ENCODE measurements at places on chromosomes 2 and 18.

DNA sequence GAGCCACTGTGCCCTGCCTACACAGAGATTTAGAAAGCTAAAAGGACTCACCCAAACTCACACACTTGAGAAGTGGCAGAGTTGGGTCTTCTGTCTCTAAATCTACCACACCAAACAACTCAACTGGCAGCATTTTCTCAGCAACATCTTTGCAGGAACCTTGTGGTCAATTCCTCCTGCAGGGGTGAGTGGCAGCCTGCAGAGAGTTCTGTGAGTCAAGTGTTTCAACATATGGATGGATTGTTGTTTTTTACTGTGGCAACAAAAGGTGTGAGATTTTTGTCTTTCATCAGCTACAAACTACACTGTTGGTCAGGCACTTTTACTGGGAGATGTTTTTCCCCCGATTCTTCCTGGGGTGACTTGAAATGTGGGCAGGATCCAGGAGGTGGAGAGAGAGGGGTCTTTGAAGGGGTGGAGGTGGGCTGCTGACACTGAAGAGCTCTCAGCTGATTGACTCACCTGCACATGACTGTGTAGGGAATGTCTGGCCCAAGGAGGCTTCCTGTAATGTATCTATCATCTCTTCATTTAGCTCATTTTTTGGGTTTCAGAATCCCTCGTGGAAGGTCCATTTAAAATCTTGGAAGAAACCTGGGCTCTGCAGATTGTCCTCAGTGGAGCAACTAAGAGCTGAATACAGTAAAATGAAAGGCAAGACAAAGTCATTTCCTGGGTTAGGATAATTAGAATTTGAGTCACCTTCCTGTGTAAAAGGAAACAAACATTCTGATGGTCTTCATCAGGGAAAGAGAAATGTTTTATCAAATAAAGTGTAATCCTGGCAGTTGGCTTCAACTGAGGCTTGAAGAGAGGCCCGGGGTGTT lies 98.6 kb downstream of the MSH2 start:
- no peak for DNase-seq

DNA sequence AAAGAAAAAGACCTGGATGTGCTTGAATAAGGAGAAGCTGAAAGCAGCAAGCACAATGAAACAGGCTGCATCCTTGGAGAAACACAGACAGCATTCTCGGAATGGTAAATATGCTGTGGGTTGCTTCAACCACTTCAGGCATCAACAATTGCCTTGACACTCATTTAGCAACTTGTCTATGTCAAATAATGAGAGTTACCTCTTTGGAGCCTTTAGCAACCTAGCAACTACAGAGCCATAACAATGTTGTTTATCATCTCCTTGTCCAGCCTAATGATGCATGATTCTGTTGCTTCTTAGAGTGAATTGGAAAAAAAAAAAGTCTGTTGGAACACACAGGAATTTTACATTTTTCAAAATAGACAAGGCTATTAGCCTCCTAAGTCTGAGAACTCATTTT lies 410.6 kb downstream of the PIK3C3 start:
- no peak for DNase-seq

DNA sequence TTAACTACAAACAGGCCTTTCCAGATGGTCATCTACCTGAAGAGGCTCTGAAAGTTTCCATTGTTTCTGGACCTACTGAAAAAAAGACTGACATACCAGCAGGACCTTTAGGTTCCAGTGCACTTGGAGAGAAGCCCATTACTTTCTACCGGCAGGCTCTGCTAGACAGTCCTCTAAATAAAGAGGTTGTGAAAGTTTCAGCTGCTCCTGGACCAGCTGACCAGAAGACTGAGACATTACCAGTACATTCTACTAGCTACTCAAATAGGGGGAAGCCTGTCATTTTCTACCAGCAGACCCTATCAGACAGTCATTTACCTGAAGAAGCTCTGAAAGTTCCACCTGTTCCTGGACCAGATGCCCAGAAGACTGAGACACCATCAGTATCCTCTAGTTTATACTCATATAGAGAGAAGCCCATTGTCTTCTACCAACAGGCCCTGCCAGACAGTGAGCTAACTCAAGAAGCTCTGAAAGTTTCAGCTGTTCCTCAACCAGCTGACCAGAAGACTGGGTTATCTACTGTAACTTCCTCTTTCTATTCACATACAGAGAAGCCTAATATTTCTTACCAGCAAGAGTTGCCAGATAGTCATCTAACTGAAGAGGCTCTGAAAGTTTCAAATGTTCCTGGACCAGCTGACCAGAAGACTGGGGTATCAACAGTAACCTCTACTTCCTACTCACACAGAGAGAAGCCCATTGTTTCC lies 65.8 kb downstream of the ALMS1 start:
- no peak for DNase-seq

GRCh38 chr2:174690026-174690425 lies 74.2 kb downstream of the CHRNA1 start:
- DNase-seq: no peak

DNA sequence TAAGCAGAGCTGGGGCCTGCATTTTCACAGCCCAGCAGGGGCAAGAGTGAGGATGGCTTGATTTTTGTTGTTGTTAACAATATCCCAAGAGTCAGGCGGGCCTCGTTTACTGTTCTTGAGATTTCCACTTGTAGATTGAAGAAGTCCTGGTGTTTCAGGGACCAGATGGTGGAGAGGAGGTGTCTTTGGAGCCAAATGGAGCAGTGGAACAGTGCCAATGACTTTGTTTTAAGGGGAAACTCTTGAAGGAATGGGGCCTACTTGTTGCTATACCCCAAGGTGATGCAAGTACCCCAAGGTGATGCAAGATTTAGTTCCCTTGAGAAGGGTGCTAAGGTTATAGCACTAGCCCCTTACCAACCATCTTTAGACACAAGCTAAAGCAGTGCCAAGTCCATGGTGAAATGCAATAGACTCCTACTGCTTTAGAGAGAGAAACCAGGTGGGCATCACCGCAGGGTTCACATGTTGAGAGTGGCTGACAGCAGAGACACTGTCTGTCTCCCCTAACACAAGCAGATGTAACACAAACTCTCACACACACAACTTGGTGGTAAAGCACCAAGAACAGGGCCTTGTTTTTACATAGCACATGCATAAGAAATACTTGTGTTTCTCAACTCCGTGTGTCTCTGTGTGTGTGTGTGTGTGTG lies 44.0 kb downstream of the HK2 start:
- no peak for DNase-seq

- DNase-seq: no peak
These were observed 28.5 kb downstream of the ST8SIA5 start for GRCh38 chr18:46728219-46728930.

- no peak for DNase-seq
These were observed 68.6 kb downstream of the SMIM21 start for GRCh38 chr18:75358928-75359327.

GRCh38 chr2:98333922-98334321 lies 12.3 kb upstream of the CNGA3 start:
- DNase-seq: no peak

- no peak for DNase-seq
These were observed 16.5 kb downstream of the BIN1 start for GRCh38 chr2:127090281-127091120.

- DNase-seq: no peak
These were observed 91.8 kb upstream of the NEDD4L start for GRCh38 chr18:57951999-57952774.

- no peak for DNase-seq
These were observed 152.2 kb downstream of the TMEM18 start for GRCh38 chr2:525021-525420.

DNA sequence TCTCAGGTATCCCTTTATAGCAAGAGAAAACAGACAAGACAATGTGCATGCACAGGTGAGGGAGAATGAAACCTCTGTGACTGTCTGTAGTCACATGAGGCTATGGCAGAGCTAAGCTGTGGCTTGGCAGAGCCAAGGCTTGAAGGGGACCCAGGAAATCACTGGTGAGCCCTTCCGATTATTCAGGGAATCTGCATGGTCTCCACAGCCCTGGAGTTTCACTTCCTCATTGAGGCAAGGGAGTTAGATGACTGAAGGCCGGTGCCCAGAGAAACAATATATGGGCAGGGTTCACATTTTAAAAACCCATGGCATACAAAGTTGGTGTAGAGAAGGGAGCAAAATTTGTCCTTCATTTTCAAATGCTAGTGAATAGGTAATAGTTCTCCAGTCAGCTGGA lies 144.4 kb upstream of the REV1 start:
- DNase-seq: no peak

- DNase-seq: no peak
These were observed 53.6 kb downstream of the STRN start for GRCh38 chr2:36912695-36913094.

GRCh38 chr18:11570769-11571412 lies 38.5 kb upstream of the SLC35G4 start:
- DNase-seq: no peak

GRCh38 chr2:43453179-43454170 lies 142.4 kb downstream of the THADA start:
- no peak for DNase-seq

DNA sequence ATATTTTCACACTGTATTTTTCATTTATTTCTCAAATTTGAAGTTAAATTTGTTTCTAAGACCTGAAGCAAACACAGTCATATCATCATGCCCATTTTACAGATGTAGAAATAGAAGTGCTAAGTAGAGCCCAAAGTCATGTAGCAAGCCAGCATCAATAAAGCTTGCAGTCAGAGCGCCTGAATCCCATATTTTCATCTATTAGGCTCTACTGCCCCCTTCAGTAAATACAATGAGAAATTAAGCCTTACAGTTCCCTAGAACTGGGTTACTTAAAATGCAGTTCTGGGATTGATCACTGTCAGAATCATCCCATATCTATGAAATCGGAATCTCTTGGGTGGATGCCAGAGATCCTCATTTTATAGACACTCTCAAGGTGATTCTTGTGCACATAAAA lies 419.9 kb downstream of the TGIF1 start:
- DNase-seq: peak; percentile 39

DNA sequence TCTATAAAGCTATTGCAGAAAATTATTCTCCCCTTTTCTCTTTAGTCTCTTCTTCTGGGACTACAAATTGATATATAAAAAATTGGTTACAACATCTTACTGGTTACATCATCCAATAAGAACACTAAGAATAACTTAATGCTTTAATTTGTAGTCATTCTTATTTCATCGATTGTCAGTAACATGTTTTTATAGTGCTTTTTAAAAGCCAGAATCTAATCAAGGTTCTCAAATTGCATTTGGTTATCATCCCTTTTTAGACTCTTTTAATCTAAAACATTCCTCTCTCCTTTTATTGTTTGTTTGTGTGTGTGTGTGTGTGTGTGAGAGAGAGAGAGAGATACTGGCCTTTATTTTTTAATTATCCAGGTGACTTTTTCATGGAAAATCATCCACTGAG lies 377.1 kb upstream of the MEIS1 start:
- no peak for DNase-seq

GRCh38 chr2:60079562-60079961 lies 473.9 kb downstream of the BCL11A start:
- no peak for DNase-seq

DNA sequence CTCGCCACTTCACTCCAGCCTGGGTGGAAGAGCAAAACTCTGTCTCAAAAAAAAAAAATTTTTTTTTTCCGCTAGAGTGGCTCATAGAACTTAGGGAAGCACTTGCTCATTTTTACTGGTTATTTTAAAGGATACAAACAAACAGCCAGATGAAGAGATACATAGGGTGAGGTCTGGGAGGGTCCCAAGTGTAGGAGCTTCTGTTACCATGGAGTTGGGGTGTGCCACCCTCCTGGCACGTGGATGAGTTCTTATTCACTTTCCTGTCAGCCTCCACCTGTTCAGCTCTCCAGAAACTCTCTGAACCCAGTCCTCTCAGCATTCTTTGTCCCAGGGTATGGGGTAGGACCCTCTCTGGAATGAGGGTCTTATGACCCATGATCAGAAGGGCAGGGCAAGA lies 4.9 kb upstream of the MAT2A start:
- DNase-seq: peak; percentile 35

GRCh38 chr2:239300871-239301735 lies 99.7 kb downstream of the HDAC4 start:
- no peak for DNase-seq

- no peak for DNase-seq
These were observed 413.3 kb upstream of the TRIB2 start for GRCh38 chr2:12303181-12304030.

GRCh38 chr2:236608710-236609109 lies 39.1 kb downstream of the ACKR3 start:
- no peak for DNase-seq

DNA sequence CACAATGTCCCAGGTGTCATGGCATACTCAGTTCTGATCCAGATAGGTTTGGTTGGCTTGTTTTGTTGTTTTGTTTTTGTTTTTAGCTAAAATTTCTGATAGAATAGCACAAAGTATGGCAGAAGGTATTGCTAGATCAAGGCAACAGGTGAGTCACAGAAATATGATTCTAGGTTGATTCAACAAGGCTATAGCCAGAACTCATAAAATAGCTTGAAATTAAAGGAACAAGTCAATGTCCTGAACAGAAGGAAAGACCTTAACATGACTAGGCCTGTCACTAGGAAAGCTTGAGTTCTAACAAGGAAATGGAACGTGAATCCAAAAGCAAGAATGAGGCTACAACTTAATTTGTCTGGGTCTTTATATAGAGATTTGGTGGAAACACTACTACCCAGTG lies 157.1 kb downstream of the GALNT3 start:
- no peak for DNase-seq

DNA sequence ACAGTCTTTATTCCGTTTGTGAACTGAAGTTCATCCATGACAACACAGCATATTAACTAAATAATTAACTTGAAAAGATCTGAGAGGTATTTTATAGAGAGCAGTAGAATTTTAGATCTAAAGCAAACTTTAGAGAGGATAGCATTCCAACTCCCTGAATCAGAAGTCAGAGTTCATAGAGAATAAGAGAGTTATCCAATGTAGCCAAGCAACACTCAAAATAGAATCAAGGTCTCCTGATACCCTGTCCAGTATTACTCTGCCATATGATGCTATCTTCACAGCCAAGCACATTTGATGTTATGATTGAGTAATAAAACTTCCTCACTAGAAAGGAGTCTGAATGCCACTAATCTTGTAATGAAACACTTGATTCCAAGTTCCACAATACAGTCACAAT lies 55.5 kb downstream of the RIT2 start:
- DNase-seq: no peak

DNA sequence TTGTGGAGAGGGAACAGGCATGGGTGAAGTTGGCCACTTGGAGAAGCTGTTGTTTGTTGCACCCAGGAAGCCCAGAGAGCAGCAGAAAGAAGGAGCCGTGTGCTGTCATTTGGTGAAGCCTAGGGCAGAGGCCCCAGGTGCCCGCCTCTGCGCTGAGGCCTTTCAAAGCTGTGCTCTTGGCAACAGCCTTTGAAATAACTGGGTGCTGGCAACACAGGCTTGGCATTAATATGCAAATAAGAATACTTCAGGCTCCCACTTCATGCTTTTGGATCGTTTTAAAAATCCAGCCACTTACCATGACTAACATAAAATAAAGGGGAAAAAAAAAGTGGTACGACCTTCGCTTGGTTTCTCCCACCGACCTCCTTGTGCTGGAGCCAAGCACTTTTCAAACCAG lies 41.1 kb downstream of the DHRS9 start:
- no peak for DNase-seq

GRCh38 chr18:10070561-10071000 lies 156.8 kb downstream of the VAPA start:
- no peak for DNase-seq

- DNase-seq: no peak
These were observed 6.9 kb upstream of the GPR155 start for GRCh38 chr2:174493549-174494331.

All from hematopoietic multipotent progenitor cell treated with erythropoietin and hydrocortisone succinate and interleukin-3 and kit ligand, for 15 days (in vitro differentiated cells).